ENCODE measurements at places on chromosomes 7 and 10.

GRCh38 chr7:34825221-34825620 is 167.2 kb downstream of the NPSR1 start:
- DNase-seq, result no peak

- no peak for DNase-seq
These were observed 13.8 kb upstream of the C10orf90 start for GRCh38 chr10:126684171-126684745.

DNA sequence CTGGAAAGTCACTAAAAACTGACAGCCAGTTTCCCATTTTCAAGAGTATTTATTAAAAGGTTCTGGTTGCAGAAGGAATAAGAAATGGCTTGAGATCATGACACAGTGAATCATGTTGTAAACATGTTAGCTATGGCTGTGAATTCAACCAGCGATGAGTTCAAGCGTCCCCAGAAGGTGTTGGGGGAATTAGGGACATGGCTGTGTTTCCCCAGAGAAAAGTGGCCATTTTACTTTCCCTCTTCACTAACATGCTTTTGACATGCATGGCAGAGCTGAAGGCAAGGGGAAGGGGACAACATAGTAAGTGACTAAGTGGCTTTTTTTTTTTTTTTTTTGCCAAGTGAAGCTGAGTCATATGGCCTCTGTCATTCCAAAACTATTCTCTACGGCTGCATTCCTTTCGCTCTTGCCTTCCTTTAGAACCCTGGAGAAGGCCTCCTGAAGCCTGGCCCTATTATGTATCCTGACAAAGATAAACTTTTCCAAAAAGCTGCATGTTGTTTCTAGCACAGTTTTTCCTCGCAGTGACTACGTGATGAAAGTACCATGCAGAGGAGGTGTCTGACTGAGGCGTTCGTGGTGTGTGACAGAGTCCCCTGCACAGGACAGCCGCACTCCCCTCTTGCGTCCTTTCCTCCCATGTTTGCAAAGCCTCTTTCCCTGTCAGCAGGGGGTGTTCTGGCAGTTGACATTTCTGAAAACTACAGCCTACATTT is 46.9 kb downstream of the EGFR start:
- no peak for DNase-seq

DNA sequence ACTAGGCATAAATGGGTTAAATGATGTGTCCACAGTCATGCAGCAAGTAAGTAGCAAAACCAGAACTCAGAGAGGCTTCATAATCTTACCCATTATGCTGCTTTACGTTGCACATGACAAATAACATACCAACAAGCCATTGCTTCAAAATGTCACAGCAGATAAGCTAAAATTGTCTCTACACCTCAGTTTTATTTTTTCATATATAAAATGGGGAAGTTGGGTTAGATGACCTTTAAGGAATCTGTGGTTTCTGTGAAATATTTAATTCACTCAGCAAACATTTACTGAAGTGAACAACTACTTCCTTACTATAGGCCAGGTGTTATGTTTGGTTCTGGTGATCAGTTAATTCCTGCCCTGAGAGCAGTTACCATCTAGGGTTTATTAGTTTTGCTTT is 2.2 kb upstream of the ASCC1 start:
- DNase-seq, result no peak

DNA sequence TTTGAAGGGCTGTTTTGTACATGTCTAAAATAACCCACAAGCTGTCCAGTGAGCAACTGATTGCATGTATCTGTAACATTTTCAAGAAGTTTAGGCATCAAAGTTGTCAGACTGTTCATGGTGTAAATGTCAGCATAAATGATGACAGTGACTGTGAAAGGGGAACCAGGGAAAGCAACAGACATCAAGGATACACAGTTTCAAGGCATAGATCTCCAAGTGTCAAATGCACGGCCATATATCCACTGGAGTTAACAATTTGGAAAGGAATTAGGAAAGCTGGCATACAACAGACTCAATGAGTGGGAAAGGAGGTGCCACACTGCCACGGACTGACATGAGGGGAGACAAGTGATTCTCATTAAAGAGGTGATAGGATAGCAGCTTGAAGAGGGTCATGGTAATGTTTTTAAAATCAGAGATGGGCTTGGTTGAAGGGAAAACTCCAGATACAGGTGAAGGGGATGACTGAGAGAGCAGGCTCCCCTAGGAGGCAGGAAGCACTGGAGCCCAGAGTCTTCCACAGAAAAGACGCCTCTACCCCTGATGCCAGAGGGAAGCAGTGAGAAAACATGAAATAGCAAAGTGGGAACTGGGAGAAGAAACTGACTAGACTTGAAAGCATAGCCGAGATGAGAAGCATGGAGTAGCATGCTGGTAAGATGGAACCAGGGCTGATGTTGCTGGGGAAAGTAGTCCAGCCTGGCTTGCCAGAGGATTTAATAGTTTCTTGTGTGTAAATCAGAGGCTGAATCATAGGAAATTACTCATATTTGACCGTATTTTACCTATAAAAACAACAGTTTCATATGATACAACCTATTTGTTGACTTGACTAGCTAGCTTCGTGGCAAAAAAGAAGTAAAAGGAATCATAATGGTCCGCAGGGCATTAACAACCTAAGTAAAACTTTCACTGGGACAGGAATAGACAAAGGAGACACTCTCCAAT is 18.6 kb downstream of the NSMCE4A start:
- no peak for DNase-seq

DNA sequence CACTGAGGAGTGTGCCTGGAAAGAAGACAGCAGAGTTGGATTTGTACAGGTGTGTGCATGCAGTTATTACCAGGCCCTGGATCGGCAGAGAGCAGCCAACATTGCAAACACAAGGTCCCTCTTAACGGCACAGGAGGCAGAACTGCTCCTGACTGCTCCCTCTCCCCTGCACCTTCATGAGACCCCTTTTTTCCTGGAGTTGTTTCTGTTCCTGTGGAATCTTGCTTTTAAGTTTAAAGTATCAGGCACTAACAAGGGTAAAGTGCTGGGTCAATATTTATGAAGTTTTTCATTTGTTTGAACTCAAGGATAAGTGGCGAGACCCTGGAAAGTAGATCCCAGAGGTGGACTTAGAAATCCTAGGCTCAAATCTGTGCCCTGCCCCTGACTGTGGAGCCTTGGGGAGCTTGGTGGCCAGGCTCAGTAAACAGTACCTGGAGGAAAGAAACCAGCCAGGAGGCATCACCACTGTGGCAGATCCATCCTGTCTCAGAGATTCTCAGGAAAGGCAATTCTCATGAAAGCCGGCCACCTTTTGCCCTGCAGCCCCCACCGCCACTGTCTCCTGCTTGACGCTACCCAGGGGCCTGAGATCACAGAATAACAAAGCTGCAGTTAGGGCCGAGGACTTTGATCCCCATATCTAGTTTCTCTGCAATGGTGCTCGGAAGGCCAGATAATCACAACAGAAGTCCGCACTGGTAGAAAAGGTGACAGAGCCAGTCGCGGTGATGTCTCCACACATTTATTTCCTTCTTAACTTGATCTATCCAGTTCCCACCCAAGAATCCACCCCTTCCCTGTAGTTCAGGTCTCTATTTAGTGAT is 36.7 kb downstream of the DDC start:
- DNase-seq, result no peak

- no peak for DNase-seq
These were observed 357.2 kb downstream of the LRMDA start for GRCh38 chr10:75788394-75789205.

GRCh38 chr7:91894781-91895480 is 14.4 kb upstream of the MTERF1 start:
- DNase-seq, result no peak

GRCh38 chr10:44293306-44293778 is 91.6 kb downstream of the CXCL12 start:
- no peak for DNase-seq

DNA sequence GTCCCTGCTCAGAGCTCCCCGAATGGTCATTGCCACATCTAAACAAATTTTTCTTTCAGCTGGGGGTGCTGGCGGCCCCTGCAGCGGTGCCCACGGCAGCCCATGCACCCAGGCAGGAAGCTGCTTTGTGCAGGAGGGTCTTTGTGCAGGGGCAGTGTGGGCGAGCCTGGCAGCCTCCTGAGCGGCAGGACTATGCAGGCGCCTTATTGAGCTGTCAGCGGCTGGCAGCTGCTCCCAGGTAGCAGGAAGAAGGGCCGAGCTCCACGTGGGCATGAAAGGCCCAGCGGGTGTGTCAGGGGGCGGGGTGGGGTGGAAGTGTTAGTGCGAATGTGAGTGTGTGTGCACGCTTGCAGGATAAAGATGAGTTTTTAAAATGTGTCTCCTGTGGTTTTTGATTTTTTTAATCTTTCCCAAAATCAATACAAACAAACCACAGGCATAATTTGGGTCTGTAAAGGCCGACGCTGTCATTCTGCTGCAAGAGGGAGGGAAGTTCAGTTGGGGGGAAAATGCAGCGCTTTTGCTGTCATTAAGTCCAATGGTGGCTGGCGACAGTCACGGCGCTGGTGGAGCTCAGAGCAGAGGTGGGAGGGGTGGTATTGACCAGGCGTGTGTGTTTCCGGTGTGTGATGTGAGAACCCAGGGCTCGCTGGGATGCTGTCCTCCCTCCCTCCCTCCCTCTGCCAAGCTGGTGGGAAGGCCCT is 83.9 kb downstream of the LHPP start:
- DNase-seq, result no peak

- DNase-seq, result no peak
These were observed 176.5 kb downstream of the PFKFB3 start for GRCh38 chr10:6379015-6379776.

GRCh38 chr10:42304341-42304740 is 334.0 kb downstream of the ZNF33B start:
- no peak for DNase-seq

DNA sequence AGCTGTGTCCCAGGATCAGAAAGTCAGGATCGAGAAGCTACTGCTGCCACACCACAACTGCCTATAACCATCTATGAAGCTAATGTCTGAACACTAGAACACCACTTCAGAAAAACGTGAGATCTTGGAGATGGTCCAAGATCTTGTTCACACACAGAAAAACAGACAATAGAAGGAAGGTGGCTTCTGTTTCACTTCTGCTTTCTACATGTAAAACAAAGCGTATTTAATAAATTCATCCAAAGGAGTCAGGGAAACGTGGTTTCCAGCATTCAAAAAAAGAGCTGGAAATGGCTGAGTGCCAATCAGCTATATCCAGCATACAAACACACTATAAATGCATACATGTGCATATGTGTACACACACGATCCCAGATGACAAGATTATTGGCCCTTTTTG is 70.2 kb upstream of the CCDC71L start:
- DNase-seq, result no peak

DNA sequence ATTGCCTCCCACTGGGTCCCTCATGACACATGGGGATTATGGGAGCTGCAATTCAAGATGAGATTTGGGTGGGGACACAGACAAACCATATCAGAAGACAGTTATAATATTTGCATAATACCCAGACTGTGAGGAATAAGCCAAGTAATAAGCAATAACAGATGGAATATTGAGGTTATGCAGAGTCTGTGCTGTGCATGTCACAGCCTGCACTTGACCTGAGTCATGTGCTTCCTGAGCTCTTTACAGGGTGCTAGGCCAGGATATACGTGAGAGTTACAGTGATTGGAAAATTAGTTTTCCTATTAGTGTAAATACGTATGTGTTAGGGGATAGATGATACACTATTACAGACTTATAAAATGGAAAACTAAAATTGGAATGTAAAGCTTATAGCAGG is 288.7 kb downstream of the SDK1 start:
- DNase-seq, result no peak

- DNase-seq, result no peak
These were observed 57.1 kb downstream of the TBXAS1 start for GRCh38 chr7:139886206-139886605.

DNA sequence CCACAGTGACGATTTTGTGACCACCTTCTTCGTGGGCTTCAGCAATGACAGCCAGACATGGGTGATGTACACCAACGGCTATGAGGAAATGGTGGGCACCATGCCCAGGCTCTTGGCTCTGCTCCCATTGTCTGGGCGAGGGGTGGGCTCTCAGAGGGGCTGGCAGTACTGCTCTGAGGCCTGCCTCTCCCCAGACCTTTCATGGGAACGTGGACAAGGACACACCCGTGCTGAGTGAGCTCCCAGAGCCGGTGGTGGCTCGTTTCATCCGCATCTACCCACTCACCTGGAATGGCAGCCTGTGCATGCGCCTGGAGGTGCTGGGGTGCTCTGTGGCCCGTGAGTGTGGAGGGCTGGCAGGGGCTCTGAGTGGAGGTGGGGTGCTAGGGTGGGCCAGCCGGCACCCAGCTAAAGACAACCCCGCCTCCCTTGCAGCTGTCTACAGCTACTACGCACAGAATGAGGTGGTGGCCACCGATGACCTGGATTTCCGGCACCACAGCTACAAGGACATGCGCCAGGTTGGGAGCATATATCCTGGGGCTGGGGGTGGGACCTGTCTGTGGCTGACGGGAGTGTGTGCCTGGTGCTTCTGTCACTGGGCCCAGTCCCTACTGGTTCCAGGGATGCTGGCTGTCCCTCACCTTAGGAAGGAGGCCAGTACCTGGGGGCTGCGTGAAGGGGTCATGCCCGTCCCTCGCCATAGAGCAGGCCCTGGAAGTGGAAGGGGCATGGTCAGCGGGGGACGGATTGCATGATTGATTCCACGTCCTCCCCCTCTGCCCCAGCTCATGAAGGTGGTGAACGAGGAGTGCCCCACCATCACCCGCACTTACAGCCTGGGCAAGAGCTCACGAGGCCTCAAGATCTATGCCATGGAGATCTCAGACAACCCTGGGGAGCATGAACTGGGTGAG is 6.8 kb downstream of the AEBP1 start:
- DNase-seq, result no peak

DNA sequence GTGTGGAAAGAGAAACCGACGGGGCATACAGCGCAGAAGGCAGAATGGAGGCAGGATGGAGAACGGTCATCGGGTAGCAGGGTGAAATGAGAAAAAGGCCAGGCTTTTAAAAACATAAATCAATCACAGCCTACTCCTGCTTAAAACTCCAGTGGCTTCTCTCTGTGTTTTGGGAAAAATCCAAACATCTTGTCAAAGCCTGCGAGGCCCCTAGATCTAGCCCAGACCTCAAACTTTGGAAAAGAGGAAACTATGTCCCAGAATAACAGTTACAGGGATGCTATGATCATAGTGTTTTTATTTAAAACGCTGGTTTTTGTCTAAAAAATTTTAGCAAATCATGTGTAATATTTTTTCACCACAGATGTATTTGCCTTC is 41.1 kb downstream of the PPP1R3C start:
- DNase-seq, result no peak

DNA sequence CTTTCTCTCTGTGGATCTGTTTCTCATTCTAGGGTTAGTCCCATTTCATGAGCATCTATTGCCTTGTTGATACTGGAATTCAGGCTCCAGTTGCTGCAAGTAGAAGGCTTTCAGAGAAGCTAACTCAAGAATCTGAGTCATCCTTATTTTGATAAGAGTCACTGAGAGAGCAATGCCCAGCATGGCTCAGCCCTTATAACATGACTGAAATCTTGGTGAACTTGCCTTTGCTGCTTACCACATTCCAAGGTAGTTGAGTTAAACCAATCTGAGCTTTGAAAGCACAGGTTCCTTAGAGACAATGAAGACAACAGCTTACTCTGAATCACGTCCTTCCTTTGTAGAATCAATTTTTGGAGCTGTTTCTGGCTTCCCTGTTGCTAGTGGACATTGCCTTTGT is 53.6 kb upstream of the CHCHD3 start:
- DNase-seq, result no peak
